ENCODE measurements at places on chromosomes 13 and 19.
A peak's percentile ranks its signal among the peaks of the same experiment; 100 is the strongest.

GRCh38 chr19:28495046-28495445, 717.9 kb downstream of the UQCRFS1 start:
- no peak for DNase-seq

GRCh38 chr19:10190026-10190425, 4.7 kb downstream of the DNMT1 start:
- DNase-seq: no peak

DNA sequence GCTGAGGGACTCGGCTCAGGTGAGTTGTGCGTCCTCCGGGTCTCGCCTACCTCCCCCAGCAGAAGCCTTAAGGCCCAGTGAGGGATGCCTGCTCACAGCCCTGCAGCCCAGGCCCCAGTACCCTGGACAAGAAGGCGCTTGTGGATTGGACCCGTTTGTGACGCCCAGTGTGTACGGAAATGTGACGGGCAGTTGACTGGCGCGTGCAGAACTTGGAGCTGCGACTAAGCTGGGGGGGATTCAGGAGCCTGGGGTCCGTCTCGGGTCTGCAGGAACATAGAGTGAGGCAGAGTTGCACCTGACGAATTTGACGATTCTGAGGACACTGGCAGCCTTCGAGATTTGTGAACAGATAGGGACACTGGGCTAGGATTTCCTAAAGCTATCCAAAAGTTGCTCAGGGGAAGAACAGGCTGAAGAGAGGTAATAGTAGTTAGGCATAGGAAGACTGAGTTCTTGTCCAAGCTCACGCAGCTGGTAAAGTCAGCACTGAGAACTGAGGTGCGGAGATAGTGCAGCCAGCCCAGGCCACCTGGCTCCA, 519 bp downstream of the ZNF551 start:
- DNase-seq: no peak

DNA sequence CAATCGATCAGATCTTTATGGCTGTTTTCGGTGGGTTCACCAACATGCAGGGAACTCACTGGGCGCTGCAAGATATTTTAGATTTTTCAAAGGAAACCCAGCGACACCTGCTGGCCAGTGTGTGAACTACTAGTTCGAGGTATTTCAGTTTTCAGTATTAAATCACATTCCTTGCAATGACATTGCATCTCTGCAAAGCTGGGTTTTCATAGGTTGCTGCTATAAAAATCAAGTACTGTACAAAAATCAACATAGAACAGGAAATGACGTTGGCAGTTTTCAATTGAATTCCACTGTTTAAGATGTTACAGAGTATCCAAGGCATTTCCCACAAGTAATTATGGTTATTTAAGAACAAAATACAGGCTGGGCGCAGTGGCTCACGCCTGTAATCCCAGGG, 17.6 kb downstream of the LIG1 start:
- DNase-seq: peak; percentile 3

GRCh38 chr13:97174638-97175037, 47.5 kb upstream of the MBNL2 start:
- no peak for DNase-seq

GRCh38 chr13:26012995-26013394, 38.8 kb downstream of the SHISA2 start:
- no peak for DNase-seq

GRCh38 chr13:42702716-42703115, 78.7 kb upstream of the FAM216B start:
- DNase-seq: no peak

- DNase-seq: no peak
These were observed 5.1 kb downstream of the ATG4D start for GRCh38 chr19:10548746-10549276.

GRCh38 chr19:1850809-1851653, 2.7 kb upstream of the REXO1 start:
- no peak for DNase-seq
